ENCODE measurements at places on chromosomes 3 and 15. TPM values are rescaled to one million over a fixed set of nuclear protein-coding genes. Genes with fewer than 3 reads are reported as not detected.

Gene KLF15
- 7.8 TPM for polyA plus RNA-seq

Gene SERPINI2
- 2.0 TPM for polyA plus RNA-seq

Gene ISG20
- 2.6 TPM for polyA plus RNA-seq

Gene RETNLB
- not detected for polyA plus RNA-seq

Gene TLR9
- polyA plus RNA-seq = 0.41 TPM

Gene SEMA3G
- polyA plus RNA-seq = 4.3 TPM

Gene CCRL2
- 4.0 TPM for polyA plus RNA-seq

Gene OR5K2
- 0.78 TPM for polyA plus RNA-seq

Gene BUB1B
- 45.3 TPM for polyA plus RNA-seq

Gene CFAP100
- 5.7 TPM for polyA plus RNA-seq

Gene SIAH2
- 24.1 TPM for polyA plus RNA-seq

Gene MFGE8
- 121 TPM for polyA plus RNA-seq

Gene GOLGA8Q
- polyA plus RNA-seq = 2.3 TPM

DNA sequence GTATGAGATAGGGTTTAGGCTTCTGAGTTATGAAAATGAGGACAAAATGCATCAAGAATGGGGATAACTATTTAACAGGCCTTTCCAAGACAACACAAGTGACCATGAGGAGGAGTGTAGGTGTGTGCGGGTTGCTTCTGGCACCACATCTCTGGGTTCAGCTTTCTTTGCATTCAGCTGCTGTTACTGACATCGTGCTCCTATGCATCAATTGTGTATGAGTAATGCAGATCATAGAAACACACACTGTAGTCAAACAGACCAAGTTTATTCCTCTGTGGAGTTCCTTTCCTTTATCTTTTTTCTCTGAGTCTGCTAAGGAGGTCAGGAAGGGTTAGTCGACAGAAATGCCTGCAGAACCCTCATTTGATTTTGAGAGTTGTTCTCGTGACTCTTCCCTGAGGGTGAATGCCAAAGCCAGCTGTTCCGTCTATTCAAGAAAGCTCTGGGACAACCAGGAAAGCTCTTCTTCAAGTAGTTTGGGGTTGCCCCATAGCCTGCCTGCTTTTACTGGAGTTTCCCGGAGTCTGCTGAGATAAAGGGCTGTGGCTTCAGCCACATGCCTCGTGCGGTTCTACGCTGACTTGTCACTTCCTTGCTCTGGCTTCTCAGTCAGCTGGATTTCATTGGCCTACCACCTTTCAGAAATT, 136.7 kb upstream of the TLE3 start:
- no peak for DNase-seq

GRCh38 chr15:39269821-39270220, 311.1 kb upstream of the THBS1 start:
- no peak for DNase-seq

DNA sequence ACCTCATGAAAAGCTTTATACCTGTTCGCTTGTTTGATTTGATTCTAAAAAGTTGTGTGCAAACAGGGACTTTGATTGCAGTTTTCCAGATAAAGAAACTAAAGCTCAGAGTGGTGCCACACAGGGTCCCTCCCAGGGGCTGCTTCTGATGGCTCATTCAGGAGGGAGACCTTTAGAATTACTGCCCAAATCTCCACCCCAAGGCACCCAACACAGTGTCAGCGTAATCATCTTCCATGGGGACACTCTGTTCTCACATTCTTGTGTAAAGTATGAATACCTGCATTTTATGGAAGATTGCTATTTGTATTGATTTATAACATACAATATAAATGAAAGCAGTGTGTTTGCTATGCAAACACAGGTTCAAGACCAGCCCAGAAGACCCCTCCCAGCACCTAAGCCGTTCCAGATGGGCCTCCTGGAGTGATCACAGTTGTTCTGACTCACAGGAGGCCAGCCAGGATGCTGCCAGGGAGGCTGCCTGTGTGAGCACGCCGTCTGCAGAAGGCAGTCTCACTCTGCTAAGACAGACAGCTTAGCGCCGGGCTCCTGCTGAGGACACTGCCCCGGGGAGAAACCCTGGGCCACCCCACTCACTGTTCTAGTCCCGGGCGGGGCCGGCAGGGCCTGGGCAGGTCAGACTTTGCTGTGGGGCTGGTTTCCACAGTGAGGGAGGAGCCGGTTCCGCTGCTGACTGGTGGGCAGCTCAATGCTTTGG, 185.6 kb downstream of the FAM43A start:
- DNase-seq = no peak

GRCh38 chr3:129606636-129607390, at the start of gene PLXND1:
Gene PLXND1 (minus strand): TSS chr3:129606676. CDS start chr3:129606639, 37 bp downstream.
- DNase-seq = peak; percentile 83

- no peak for DNase-seq
Measured at GRCh38 chr3:61053781-61054496, 197.3 kb downstream of the FHIT start.

- no peak for DNase-seq
Measured at GRCh38 chr3:94481226-94481898, 418.5 kb downstream of the NSUN3 start.

GRCh38 chr3:13552857-13553652, 4.1 kb downstream of the FBLN2 start:
- no peak for DNase-seq

GRCh38 chr3:98733812-98734281, 29.3 kb upstream of the ST3GAL6 start:
- DNase-seq = no peak

GRCh38 chr15:65767895-65768294, 24.2 kb downstream of the DENND4A start:
- DNase-seq = no peak

GRCh38 chr3:72930754-72931153, 42.9 kb downstream of the GXYLT2 start:
- DNase-seq = no peak

GRCh38 chr3:23611737-23612295, 193.9 kb upstream of the UBE2E1 start:
- peak; percentile 69 for DNase-seq

- DNase-seq = no peak
Measured at GRCh38 chr15:55044162-55044561, 152.6 kb downstream of the RSL24D1 start.

DNA sequence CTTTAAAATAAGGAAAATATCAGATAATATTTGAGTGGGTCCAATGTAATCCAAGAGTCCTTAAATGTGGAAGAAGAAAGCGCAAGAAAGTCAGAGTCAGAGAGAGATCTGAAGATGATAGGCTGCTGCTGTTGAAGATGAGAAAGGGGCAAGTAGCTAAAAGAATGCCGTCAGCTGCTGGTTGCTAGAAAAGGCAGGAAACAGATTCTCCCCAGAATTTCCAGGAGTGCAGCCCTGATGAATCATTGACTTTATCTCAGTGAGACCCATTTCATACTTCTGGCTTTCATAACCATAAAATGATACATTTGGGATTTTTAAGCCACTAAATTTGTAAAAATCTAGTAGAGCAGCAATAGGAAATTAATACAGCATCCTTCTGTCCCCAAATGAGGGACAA, 7.5 kb upstream of the CHMP2B start:
- no peak for DNase-seq

GRCh38 chr3:126857928-126858327, 125.0 kb upstream of the PLXNA1 start:
- DNase-seq = no peak

DNA sequence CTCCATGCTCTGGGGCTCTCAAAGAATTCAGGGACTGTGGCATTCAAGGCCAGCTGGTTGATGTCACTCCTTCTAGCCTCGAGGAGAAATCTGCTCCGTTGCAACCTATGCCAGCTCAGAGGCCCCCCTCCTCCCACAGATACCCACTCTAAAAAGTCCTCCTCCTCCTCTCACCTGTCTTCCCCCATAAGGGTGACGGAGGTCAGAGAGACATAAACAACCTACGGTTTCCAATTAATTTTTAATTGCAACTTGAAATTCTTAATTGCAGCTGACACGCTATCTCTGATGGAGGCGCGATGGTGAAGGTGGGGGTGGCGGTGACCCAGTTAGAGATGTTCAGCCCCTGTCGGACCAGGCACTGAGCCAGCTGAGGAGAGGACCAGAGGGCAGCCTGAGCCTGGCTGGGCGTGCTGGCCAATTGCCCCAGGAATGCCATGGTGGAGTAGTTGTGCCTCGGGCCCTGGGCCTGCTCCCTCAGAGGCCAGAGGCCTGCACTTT, 43.2 kb upstream of the INSYN1 start:
- no peak for DNase-seq

DNA sequence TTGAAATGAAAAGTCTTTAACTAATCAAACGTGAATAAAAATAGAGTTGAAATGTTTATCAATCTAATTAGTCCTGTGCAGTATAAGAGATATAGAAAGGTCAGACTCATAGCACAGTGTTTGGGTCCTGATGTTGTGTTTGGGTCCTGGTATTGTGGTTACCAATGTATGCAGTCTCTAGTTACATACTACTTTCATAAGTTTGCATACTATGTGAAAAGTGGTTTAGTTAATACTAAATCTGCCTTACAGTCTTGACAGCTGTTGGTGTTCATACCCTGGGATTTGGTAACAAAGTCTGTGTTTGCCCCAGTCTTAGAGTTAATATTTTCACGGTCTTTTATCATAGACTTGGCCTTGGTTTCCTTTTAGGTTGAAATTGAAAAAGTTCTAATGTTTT, 41.7 kb downstream of the KIF15 start:
- no peak for DNase-seq

DNA sequence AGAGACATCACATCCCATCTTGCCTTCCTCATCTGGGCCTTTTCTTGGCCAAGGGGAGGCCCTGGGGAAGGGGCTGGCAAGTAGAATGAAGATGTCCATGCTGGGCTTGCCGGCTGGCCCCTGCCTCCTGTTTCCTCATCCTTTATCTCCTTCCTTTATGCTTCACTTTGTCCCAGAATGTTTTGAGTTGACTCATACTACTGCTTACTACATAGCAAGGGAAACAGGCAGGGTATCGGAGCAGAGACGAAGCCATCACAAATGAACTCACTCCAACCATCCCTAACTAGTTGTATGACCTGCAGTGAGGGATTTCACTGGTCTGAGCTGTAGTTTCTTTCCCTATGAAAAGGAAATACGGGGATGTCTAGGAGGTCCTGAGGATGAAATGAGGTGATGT, 66.0 kb downstream of the CHDH start:
- DNase-seq = no peak

DNA sequence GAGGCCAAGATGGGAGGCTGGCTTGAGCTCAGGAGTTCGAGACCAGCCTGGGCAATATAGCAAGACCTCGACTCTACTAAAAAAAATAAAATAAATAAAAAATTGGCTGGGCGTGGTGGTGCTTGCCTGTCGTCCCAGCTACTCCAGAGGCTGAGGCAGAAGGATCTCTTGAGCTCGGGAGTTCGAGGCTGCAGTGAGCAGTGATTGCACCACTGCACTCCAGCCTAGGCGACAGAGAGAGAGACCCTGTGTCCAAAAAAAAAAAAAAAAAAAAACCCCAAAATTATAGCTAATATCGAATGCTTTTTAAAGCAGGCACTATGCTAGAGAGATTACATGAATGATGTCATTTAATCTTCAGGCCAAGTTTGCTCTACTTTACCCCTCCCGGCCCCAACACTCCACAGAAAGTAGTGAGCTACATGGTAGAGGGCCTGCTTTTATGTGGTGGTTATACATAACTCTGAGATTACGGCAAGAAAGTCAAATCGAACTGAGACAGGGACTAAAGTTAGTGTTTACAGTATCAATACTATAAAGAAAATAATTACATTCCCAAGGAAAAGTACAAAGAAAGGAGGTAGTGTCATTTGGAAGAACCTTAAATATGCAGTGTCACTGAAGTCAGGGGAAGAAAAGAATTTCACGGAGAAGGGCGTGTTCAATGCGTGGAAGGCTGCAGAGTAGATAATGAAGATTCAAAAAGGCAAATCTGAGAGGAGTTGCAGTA, 1.1 kb downstream of the ADPGK start:
- DNase-seq = no peak

DNA sequence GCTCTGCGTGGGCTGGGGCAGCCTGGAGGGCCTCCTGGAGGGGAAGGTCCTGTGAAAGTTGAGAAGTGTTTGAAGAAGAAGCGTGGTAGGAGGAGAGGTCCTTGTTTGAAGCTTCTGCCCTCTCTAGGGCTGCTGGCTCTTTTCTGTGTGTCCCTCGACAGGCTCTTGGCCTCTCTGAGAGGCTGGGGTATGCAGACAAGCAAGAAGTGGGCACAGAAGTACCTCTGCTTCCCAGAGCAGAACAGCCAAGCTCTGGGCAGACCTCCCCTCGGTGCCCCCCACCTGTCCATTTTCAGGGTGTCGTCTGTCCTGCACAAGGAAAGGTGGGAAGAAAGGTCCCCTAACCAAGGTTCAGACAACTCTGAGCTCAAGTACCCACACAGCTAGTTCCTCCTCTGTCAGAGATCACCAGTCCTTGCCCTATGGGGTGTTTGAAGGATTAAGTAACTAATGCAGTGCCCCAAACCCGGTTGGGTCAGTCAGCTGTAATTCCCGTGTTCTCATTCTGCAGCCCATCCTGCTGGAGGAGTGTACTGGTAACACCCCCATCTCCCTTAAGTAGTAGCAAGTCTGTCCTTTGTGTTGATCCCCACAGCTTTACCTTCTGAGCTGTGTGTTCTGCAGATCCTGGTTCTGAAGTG, 6.3 kb downstream of the CSK start:
- no peak for DNase-seq

DNA sequence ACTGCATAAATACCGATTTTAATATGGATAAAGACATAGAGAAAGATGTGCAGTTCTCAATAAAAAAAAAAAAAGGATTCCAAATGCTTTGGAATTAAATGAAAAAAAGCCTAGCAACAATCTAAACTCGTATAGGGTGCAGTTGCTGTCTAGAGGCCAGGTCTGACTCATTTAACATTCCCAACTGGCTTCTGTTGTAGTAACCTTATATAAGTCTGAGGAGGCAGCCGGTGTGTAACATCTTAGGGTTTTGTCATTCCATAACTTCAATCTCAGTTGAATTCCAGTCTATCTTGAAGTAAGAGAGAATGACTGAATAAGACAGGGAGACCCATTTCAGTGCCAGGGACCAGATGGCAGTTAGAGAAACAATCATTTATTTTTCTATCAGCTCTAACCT, 6.5 kb downstream of the PDCD10 start:
- DNase-seq = no peak

DNA sequence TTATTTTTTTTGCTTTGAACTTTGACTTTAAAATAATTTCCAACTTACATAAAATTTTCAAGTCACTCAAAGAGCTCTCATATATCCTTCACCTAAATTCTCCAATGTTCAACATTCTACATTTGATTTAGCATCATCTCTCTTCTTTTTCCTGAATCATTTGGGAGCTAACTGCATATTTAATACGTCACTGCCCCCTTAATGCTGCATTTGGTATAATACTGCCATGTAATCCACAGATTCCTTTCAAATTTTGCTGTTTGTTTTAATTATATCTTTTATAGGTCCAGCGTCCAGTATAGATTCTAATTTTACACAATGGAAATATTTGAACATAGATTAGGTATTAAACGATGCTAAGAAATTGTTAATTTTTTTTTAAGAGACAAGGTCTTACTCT, 2.3 kb upstream of the EIF2AK4 start:
- DNase-seq = no peak

- no peak for DNase-seq
Measured at GRCh38 chr3:182739619-182740018, 53.7 kb upstream of the ATP11B start.

GRCh38 chr3:45269952-45270351, 43.9 kb upstream of the TMEM158 start:
- DNase-seq = no peak

- no peak for DNase-seq
Measured at GRCh38 chr15:38163658-38164057, 89.0 kb upstream of the SPRED1 start.

GRCh38 chr3:127518456-127519081, 72.0 kb downstream of the TPRA1 start:
- DNase-seq = no peak
